Activated T-helper 1 cell treated with Interleukin-2 at 50 U/mL for 16 hours (primary cell): ENCODE measurements at places on chromosomes 12 and 14.

DNA sequence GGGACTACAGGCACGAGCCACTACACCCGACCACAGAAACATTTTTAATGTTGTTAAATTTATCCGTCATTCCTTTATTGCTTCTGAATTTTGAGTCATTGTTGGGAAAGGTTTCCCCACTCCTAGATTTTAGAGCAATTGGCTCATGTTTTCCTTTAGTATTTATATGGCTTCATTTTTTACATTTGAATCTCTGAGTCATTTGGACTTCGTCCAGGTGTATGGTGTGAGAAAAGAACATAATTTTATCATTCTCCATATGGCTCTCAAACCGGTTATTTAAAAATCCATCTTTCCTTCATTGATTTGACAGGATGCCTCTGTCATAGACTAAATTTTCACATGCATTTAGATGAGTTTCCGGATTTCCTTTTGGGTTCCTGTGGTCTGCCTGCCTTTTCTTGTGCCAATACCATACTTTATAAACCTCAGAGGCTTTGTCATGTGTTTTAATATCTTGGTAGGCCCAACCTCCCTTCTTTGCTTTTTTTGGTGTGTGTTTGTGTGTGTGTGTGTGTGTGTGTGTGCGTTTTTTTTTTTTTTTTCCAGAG, 30.9 kb downstream of the LRTM2 start:
- DNase-seq = no peak

DNA sequence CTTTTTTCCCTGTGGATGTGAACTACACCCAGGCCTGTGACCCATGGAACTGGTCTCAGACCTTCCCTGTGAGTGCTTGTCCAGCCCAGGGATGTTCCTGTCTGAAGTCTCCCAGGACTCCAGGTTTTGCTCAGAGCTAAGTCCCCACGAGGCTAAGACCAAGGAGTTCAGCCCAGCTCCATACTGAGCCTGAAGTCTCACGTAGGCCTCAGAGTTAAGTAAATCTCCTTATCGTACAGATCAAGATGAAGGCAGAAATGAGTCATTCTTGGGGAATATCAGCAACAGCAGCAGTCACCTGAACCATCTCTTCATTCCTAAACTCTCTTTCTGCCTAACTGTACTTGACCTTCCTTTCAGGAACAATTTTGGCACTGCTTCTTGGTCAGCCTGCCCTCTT, 139.8 kb downstream of the ANO6 start:
- no peak for DNase-seq

- DNase-seq = no peak
Observed at GRCh38 chr14:103539056-103539825, 10.2 kb downstream of the TRMT61A start.

DNA sequence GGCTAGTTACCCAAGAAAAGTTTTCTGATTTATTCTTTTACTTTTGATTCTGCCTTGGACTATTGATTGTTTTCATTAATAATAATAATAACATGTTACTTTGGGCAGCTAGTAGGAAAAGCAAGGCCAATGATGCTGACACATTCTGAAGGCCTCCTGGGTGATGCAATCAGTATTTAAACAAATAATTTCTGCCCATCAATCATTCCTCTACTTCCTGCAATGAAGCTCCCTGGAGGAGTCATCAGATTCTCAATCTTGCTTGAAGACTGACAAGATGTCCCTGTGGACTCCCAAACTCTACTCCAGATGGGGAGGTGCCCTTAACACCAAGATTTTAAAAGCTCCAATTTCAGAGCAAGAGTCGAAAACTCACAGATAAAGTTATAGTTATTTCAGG, at the start of gene SPX:
SPX (plus strand) TSS at position 244 of the 400 bp plus-strand sequence. CDS start 177 bp downstream, outside the sequence.
- no peak for DNase-seq

DNA sequence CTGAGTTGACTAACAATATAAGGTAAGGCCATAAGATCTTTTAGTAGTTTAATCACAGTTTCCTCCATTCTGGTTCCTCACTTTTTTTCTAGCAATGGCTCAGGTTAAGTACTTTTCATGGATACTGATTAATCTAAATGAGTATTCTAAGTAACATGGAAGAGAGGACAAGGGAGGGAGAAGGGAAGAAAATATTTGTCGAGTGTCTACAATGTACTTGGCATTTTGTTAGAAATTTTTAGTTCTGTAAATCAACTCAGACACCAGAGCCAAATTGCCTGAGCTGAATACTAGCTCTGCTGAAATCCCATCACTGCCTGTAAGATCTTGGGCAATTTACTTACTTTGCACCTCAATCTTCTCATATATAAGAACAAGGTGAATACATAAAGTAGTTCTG, 20.2 kb downstream of the RERG start:
- no peak for DNase-seq

- DNase-seq = no peak
Observed at GRCh38 chr12:18146363-18146762, 56.4 kb upstream of the RERGL start.
